Left lung (tissue), 14 donors: ENCODE measurements at places on chromosomes 6 and 20. TPM values are rescaled to one million over a fixed set of nuclear protein-coding genes. Genes with fewer than 3 reads are reported as not detected.

DNA sequence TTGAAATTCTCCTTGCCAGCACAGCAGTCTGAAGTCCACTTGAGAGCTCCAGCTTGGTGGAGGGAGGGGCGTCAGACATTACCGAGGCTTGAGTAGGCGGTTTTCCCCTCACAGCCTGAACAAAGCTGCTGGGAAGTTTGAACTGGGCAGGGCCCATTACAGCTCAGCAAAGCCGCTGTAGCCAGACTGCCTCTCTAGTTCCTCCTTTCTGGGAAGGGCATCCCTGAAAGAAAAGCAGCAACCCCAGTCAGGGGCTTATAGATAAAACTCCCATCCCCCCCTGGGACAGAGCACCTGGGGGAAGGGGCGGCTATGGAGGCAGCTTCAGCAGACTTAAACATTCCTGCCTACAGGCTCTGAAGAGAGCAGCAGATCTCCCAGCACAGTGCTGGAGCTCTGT lies 325.3 kb downstream of the GJA1 start:
- DNase-seq, result no peak

The DEFB132 gene
- not detected for total RNA-seq

The SPACA1 gene
- not detected for total RNA-seq

The SULF2 gene
- total RNA-seq, result 40.4 TPM

The NOX3 gene
- not detected for total RNA-seq

The FKBP1C gene
- total RNA-seq, result 1.9 TPM

DNA sequence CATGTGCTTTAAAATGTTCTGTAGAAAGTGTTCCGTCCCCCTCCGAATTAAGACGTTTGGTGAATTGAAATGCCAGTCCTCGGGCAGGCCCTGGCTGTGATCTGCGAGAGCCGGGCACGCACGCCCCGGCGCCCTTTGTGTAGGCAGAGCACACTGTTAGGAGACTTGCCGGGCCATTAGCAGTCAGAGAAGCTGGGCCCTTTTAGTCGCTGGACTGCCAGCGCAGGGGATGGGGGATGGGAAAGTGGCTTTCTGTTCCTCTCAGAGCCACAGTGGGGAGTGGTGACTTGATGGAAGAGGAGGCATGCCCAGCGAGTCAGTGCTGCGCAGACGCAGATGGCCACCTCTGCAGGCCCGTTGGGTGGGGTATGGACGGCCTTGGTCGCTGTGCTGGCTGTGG lies 2.2 kb downstream of the PPP1R3G start:
- DNase-seq, result no peak

The NKX2-4 gene
- total RNA-seq, result not detected

- no peak for DNase-seq
These were observed 181.0 kb downstream of the TBC1D7 start for GRCh38 chr6:13147376-13147775.
